ENCODE measurements at places on chromosomes 5 and 9. TPM values are rescaled to one million over a fixed set of nuclear protein-coding genes. Genes with fewer than 3 reads are reported as not detected.

Gene LRSAM1
- 30.1 TPM for total RNA-seq

Gene LTC4S
- total RNA-seq: 26.0 TPM

Gene DCP2
- total RNA-seq: 42.5 TPM

Gene FKBP15
- 28.9 TPM for total RNA-seq

Gene SLC6A3
- 0.23 TPM for total RNA-seq

Gene WHRN
- total RNA-seq: 9.2 TPM

Gene HTR4
- total RNA-seq: 3.8 TPM

Gene IL4
- total RNA-seq: not detected

Gene PRDM9
- not detected for total RNA-seq

Gene PCDHB4
- 5.2 TPM for total RNA-seq

Gene FGD3
- 8.2 TPM for total RNA-seq

Gene FOXD4
- total RNA-seq: 0.43 TPM

Gene STRBP
- 37.2 TPM for total RNA-seq

Gene PDZD2
- 2.7 TPM for total RNA-seq

Gene PLAC8L1
- not detected for total RNA-seq

Gene CER1
- not detected for total RNA-seq

Gene ELP1
- 22.9 TPM for total RNA-seq

Gene PSD2
- 0.23 TPM for total RNA-seq

Gene FSD1L
- 9.3 TPM for total RNA-seq

Gene CLIC3
- total RNA-seq: 2.2 TPM

Gene TRIM23
- total RNA-seq: 15.7 TPM

Gene ZNF484
- 9.5 TPM for total RNA-seq

Gene SLC34A1
- total RNA-seq: 0.06 TPM

Gene ENC1
- 36.0 TPM for total RNA-seq

Gene INSL6
- not detected for total RNA-seq

Gene GABRA1
- total RNA-seq: not detected
